Activated CD4-positive, alpha-beta T cell treated with anti-CD3 and anti-CD28 coated beads for 36 hours (primary cell): ENCODE measurements at places on chromosomes 13 and 19. TPM values are rescaled to one million over a fixed set of nuclear protein-coding genes. Genes with fewer than 3 reads are reported as not detected.

The MAG gene
- total RNA-seq: 0.19 TPM

The TNNI3 gene
- 0.32 TPM for total RNA-seq

The LILRA5 gene
- total RNA-seq: not detected

The ZNF98 gene
- total RNA-seq: not detected

The SLC39A3 gene
- 26.6 TPM for total RNA-seq

The OR7G2 gene
- not detected for total RNA-seq

The CASP14 gene
- total RNA-seq: not detected

The ICAM4 gene
- 0.23 TPM for total RNA-seq

The LIM2 gene
- 0.27 TPM for total RNA-seq

The ZNF8 gene
- total RNA-seq: 4.4 TPM

The AKT1S1 gene
- 16.1 TPM for total RNA-seq

The SLC27A1 gene
- 2.7 TPM for total RNA-seq

The ZFP36 gene
- total RNA-seq: 69.3 TPM

The TPTE2 gene
- total RNA-seq: 0.25 TPM

The C19orf85 gene
- total RNA-seq: not detected

The PRSS57 gene
- total RNA-seq: not detected

The AMER2 gene
- total RNA-seq: not detected

The COX7A1 gene
- total RNA-seq: not detected

The LILRA1 gene
- not detected for total RNA-seq

The RINL gene
- total RNA-seq: 85.8 TPM

The FXYD1 gene
- total RNA-seq: 2.4 TPM

The KANK3 gene
- 1.1 TPM for total RNA-seq

The ZNF549 gene
- total RNA-seq: 4.6 TPM

The EEF2 gene
- total RNA-seq: 3,255 TPM
